ENCODE measurements at places on chromosomes 13 and 19.

DNA sequence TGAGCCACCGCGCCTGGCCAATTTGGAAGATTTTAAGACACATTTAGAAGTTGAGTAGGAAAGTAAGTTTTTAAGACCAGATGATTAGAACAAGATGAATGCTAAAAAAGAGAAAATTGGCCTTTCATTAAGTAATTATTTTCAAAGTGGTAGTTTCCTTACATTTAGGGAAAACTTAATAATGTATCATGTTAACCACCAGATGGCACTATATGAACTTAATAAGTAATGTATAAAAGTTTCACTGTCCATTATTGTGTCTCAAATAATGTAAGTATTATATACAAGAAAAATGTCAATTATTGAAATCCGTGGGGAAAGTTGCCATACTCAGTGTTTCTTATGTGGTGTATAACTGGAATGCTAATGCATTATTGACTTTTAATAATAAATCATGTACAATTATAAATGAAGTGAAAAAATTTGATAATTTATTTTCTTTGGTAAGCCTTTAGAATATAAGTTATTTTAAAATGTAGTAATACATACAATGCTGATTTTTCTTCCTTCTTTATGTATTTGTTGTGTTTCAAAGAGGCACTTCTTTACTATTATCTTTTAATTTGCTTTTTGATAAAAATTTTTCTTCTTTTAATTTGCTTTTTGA is 29.2 kb downstream of the COG6 start:
- no peak for DNase-seq

DNA sequence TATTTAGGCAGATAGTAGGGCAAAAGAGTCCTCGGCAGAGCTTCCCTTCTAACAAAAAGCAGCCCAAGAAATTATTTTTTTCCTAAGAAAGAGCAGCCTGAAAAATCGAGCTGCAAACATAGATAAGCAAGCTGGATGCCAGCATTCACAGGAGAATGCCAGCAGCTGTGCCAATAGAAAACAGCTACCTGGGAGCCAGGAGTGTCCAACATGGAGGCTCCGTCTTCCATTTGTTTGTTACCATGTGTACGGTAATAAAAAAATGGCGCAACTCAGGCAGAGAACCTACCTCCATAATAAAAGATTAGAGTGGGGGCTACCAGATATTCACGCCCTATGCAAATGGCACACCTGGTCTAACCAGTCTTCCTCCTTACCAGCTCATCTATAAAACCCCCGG is 77.6 kb upstream of the IPO5 start:
- no peak for DNase-seq

DNA sequence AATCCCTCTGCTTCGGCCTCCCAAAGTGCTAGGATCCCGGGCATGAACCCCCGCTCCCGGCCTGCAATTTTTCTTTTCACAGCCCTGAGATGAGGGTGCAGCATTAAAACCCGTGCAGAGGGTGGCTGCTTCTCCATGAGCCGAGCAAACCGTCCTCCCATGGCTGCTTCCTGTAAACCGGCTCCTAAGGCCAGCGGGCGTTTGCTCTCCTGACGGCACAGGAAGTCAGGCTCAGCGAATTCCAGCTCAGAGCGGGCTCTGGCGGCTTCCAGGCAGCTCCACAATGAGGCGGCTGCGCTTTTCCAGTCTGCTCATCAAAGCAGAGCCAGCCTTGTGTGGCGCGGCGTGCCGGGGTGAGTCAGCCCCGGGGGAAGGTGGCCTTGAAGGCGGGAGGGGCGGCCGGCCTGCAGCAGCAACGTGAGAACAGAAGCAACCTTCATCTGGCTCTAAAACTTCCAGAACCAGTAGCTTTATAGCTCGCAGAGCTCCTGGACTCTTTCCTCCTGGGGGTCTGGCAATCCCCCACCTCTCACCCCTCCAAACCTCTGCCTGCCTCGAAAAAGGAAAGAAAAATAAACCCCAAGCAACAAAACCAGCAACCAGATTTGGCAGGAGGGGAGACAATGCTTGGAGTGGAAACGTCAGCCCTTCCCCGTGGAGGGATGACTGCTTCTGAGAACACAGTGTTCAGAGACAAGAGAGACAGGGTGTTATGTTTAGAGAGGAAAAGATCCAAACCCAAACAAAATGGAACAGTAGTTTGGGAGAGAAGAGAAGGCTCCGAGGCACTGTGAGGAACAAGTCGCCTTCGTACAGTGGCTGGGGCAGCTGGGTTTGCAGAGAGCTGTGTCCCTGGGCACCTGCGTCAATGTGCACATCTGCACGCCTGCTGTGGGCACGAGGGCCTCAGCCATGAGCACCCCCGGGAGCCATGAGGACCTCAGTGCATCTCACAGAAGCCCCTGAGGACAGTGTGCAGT is 67.8 kb downstream of the GADD45B start:
- DNase-seq = peak; percentile 22

GRCh38 chr19:51781999-51782398 is 13.0 kb upstream of the FPR3 start:
- DNase-seq = no peak

DNA sequence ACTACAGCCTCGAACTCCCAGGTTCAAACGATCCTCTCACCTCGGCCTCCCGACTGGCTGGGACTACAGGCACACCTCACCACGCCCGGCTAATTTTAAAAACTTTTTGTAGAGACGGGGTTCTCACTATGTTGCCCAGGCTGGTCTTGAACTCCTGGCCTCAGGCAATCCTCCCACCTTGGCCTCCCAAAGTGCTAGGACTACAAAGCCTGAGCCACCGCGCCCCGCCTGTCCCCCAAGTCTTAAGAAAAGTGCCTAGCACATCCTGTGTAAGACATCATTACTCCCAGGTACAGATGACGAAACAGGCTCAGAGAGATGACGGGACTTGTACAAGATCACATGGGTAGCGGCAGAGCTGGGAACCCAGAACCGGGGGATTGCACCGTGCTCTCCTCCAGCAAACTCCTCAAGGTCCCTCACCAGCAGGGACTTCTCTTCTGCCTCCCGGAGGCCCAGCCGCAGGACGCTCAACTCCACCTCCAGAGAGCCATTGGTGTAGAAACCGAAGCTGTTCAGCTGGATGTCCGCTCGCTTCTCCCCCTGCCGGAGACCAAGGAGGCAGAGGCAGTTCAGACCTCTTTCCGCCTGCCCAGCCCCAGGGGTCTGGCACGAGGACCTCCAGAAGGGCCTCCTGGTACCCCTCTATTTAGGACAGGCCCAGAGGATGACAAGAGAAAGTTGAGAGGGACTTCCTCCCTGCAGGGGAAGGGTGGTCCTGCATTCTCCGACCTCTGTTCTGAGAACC is 1.0 kb downstream of the GPR108 start:
- peak; percentile 47 for DNase-seq

DNA sequence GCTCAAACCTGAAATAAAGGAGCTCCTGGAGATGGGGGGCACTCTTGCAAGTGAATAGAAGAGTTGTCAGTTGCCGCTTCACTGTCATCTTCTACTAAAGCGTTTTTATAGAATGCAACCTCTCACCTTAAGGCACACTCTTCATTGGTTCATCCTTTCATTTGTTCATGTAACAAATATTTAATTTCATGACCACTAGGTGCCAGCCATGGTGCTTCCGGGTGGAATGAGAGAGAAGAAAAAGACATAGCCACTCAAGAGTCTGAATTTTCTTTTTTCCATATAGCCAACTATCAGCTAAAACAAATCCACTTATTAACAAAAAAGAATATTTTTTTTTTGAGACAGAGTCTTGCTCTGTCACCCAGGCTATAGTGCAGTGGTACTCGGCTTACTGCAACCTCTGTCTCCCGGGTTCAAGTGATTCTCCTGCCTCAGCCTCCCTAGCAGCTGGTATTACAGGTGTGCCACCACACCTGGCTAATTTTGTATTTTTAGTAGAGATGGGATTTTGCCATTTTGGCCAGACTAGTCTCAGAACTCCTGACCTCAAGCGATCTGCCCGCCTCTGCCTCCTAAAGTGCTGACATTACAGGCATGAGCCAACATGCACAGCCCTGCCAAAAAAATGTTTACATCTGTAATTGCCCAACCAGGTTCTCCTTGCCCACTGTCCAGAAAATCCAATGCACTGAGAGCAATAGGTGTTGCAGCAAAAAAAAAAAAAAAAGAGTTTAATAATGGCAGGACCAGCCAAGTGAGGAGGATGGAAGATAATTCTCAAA is 22.1 kb upstream of the SACS start:
- DNase-seq = no peak

DNA sequence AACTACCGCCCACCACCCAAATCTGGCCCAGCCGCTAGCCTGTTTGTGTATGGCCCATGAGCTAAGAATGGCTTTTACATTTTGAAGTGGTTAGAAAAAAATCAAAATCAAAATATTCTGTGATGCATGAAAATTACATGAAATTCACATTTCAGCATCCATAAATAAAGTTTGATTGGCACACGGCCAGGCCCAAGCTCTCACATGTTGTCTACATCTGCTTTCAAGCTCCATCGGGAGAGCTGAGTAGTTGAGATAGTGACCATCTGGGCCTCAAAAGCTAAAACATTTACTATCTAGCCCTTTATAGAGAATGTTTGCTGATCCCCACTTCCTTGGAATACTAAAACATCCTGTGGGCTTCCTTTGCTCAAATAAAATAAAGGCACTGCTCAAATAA is 14.5 kb downstream of the RFX2 start:
- DNase-seq = no peak

DNA sequence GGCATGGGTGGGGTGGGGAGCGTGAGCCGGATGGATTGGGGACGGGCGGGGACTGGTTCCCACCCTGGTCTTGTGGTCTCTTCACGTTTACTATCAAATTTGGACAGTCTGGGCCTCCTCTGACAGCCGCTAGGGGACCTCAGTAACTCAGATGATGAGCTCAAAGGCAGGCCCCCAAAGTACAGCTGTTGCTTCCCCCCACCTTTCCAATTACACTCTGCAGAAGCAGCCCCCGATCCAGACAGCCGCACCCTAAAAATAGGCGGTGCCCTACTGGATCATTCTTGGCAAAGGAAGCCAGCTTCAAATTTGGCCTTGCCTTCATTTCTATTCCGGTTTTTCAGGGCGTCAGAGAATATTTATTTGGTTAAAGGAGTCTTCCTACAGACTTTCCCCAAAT is 1.9 kb upstream of the FOXO1 start:
- DNase-seq = no peak

Measured in activated CD4-positive, CD25-positive, alpha-beta regulatory T cell treated with anti-CD3 and anti-CD28 coated beads, Interleukin-2, amount 50 U/mL, for 16 hours (primary cell).